ENCODE measurements at places on chromosomes 7 and 10. TPM values are rescaled to one million over a fixed set of nuclear protein-coding genes. Genes with fewer than 3 reads are reported as not detected.

GRCh38 chr7:128115821-128116723 is 84.8 kb upstream of the LRRC4 start:
- no peak for DNase-seq

The PTEN gene
- 49.5 TPM for total RNA-seq

The BET1 gene
- 23.4 TPM for total RNA-seq

The SFTPA1 gene
- not detected for total RNA-seq

DNA sequence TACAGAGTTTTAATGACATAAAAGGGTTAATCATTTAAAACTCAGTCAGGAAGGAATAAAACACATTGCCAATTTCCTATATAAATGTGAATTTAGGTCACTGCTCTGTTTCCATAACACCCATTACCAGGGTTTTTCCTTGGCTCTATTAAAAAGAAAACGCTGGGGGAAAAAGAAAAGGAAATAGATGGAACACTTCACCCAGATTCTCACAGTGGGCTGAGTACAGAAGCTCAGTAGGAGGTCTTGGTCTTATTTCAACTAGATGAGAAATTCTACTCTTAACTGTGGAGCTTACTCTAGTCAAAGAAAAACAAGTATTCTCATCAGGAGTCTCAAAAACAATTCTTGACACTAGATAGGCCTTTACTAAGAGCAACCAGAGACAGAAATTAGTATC is 36.5 kb downstream of the GLUD1 start:
- no peak for DNase-seq

The ACSL5 gene
- total RNA-seq = not detected

The PAX4 gene
- total RNA-seq = not detected

- DNase-seq = no peak
These were observed 72.3 kb downstream of the PRPF18 start for GRCh38 chr10:13658871-13659685.

The OR6V1 gene
- not detected for total RNA-seq

GRCh38 chr10:75266945-75267344 is 31.2 kb upstream of the COMTD1 start:
- no peak for DNase-seq

The STEAP4 gene
- total RNA-seq = not detected

- DNase-seq = no peak
These were observed 117.6 kb downstream of the LRRC4 start for GRCh38 chr7:127913686-127914085.
